ENCODE measurements at places on chromosomes 2 and 18. TPM values are rescaled to one million over a fixed set of nuclear protein-coding genes. Genes with fewer than 3 reads are reported as not detected.

The YPEL5 gene
- total RNA-seq: 22.5 TPM

The GMPPA gene
- total RNA-seq: 45.3 TPM

DNA sequence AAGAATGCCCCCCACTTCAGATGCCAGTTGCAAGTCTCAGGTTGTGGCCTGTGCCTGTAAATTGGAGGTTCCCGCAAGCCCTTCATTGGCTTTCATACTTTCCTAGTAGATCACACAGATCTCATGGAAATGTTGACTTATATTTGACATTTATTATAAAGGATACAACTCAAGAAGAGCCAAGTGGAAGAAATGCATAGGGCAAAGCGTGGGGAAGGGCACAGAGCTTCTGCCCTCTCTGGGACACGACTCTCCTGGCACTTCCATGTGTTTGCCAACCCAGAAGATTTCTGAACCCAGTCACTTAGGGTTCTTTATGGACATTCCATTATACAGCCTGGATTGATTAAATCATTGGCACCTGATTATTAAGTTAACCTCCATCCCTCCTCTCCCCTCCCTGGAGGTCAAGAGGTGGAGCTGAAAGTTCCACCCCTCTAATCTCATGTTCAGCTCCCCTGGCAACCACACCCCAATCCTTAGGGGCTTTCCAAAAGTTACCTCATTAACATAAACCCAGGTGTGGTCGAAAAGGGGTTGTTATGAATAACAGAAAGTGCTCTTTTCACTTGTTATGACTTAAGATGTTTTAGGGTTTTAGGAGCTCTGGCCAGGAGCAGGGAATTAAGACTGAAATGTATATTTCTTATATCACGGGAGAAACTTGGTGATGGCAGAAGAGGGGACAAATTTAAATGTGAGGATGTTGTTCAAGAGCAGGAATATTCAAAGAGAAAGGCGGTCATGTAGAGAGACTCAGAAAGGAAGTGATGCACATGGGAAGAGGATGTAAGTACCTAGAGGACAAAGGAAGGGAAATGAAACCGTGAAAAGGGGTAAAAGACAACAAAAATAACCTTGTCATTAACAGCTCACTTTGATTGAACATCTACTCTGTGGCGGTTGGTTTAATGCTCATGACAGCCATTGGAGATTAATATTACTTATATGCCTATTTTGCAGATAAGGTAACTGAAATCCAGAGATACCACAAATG is 31.8 kb downstream of the SP100 start:
- peak; percentile 84 for DNase-seq

DNA sequence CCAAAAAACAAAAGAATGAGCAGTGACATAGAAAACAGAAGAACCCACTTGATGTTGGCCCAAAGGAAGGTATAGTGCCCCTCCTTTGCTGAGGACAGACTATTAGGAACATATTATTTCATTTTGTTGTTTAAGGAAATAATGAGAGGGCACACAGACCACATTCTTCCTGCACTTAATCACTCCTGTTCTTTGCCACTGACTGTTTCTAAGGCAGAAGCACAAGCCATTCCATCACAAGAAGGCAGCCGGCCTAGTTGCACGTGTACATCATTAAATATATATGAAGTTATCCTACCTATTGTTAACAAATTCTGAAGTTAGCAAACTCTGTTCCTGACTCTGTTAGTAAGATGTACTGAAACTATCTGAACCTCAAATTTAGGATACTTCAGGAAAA is 110.0 kb downstream of the LNPK start:
- no peak for DNase-seq

The KIAA2012 gene
- not detected for total RNA-seq

The TUBA4B gene
- total RNA-seq: not detected
